Progenitor cell of endocrine pancreas (in vitro differentiated cells): ENCODE measurements at places on chromosomes 12 and 14.
A peak's percentile ranks its signal among the peaks of the same experiment; 100 is the strongest.

GRCh38 chr12:113473942-113474341 is 2.3 kb upstream of the LHX5 start:
- no peak for DNase-seq

GRCh38 chr14:31275731-31276130 is 68.1 kb upstream of the HECTD1 start:
- no peak for DNase-seq

- no peak for DNase-seq
These were observed 4.6 kb downstream of the IFI27L2 start for GRCh38 chr14:94124582-94125377.

GRCh38 chr14:104974665-104975390 is 3.3 kb downstream of the AHNAK2 start:
- no peak for DNase-seq

DNA sequence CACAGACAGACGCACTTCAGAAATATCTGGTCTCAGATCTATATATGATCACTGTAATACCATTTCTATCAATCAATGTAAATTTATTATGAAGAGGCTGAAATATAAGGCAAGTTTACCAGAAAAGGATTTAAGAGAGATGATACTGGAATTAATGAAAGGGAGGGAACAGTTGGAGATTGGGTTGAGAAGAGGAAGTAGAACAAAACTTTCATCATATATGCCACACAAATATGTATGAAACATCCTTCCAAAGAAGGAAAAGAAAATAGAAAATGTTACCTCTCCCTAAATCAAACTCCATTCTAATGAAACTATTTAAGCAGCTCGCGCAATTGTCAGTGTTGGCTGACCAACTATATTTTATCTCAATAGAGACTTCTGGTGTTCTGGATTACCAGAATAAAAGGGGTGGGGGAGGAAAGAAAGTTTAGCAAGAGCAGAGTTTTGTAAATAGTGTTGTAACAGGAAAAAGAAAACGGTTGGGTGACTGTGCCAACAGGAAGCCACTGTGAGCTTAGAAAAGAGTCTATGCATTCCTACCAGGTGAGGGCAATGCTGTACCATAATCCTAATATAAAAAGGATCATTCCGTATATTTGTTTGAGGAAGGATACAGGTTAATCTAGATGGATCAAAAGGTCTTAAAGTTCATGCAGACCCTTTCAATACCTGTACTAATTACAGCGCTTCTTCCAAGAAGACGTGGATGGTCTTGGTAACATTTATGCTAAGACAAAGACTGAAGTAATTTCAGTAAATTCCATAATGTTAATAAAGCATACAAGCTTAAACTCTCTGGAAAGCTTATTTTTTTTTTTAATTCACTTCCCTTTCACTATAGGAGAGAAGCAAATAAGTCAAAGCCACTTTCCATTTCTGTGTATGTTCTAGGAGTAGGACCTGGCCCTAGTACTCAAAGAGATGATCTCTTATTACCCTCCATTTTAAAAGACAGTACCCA is 14.5 kb upstream of the LLPH start:
- DNase-seq, result no peak

GRCh38 chr12:66697404-66697803 is 18.5 kb upstream of the GRIP1 start:
- no peak for DNase-seq

DNA sequence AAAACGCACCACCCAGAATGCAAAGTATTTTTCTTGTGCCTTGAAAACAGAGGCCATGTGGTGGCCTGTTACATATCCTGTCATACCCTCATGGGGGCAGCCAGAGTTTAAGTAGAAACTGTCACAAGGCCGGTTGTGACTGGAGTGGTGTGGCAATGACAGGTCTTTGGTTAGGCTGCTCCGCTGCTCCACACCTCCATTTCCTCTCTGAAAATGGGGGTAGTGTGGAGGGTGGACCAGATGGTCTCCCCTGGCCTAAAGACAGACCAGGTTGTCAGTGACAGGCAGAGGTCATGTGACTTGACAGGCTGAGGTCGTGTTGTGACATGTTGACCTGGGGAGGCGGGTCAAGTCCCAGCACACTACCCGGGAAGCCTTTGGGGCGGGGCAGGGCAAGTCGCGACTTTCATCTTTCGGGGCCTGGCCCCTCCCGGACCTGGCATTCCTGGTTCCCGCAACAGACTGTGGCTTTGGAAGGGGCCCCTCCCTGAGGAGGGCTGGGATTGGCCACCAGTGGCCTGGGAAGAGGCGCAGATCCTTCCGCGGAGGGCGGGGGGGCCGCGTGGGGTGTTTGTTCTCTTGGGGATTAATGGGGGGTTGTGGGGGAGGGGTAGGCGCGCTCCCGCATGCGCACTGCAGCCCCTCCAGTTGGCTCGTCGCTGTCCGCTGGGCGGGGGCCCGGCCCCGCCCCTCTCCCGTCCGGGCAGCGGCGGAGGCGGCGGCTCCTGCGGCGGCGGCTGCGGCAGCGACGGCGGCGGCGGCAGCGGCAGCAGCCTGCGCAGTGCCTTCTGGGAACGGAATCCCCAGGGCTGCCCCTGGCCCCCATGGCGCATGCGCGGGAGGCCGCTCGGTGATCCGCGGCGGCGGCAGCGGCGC is at the start of gene MBD6:
Gene MBD6 (plus strand): TSS at position 814 of the 876 bp plus-strand sequence. CDS start 1,480 bp downstream, outside the sequence.
- DNase-seq, result peak; percentile 87

DNA sequence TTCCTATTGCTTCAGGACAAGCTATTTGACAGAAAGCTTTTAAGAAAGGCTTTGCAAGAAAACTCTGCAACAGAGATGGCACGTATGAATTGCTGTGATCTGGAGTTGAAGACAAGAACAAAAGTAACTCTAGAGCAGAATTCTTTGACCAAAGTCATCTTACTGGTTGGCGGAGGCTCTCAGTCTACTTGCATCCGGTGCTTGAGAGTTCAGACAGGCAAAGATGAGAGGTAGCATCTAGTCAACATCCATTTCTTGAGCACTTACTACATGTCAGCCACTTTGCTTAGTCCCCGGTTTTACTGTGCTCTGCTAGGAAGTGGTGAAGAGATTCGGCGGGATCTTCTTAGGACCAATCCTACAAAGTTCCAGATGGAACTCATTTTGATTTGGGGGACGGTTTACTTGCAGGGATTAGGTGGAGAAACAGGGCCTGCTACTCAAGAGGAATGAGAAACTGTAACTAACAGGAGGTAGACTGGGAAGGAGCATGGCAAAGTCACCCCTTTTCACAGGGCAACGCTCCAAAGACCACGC is 404 bp upstream of the CCDC91 start:
- no peak for DNase-seq

- DNase-seq, result no peak
These were observed 85.4 kb upstream of the DYNC1H1 start for GRCh38 chr14:101878822-101879528.

GRCh38 chr14:68822132-68822651 is 29.3 kb upstream of the ZFP36L1 start:
- no peak for DNase-seq
